ENCODE measurements at places on chromosomes 11 and 22.

- DNase-seq = peak; percentile 12
Observed at GRCh38 chr11:103486604-103487003, 377.4 kb downstream of the DYNC2H1 start.

DNA sequence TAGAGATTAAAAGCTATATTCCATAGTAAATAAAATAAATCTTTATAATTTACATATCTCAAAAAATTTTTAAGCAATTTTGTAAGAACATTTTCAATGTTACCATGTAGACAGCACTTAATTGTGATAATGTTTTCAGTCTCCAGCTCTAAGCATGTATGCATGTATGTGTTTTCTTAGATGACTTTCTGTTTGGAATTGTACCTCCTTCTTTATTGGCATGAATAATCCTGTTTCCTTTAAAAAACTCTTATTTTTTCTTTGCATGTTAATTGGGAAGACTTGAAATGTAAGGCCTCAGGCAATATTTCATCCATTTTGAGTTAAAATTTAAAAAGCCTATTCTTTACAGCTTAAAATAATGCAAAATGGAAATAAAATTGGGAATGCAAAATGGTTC lies 2.0 kb upstream of the OR2AG1 start:
- DNase-seq = no peak

- DNase-seq = peak; percentile 12
Observed at GRCh38 chr11:45593992-45594391, 71.4 kb downstream of the CHST1 start.

DNA sequence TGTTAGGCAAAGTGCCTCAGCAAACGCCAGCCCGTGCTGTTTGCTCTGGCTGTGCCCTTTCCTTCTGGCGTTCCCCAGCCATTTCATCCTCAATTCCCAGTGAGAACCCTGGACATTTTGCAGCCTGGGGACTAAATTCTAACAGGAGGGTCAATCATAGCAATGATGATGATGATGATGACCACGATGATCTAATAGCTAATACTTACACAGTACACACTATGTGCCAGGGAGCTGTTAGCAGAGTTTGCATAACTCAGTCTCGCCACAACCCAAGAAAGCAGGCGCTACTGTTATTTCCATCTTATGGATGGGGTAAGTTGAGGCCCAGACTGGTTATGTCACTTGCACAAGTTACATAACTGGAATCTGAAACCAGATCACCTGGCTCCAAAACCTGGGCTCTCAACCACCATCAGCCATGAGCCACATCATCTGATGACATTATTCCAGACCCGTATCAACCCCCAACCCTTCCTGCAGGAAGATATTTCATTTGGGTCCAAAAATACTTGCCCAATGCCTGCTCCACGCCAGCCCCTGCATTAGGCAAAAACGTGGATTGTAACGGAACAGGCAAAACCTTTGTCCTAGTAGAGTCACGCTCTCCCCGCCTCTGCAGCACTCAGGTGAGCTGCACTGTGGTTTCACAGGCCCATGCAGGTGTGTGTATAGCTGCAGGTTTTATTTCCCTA lies 132.6 kb upstream of the SERPIND1 start:
- no peak for DNase-seq

- no peak for DNase-seq
Observed at GRCh38 chr11:1203505-1204271, 19.2 kb upstream of the MUC5B start.

GRCh38 chr22:50702261-50702671 lies 29.6 kb downstream of the SHANK3 start:
- no peak for DNase-seq

GRCh38 chr11:35393098-35393497 lies 26.3 kb downstream of the SLC1A2 start:
- peak; percentile 49 for DNase-seq
